ENCODE measurements at places on chromosomes 2 and 18.

DNA sequence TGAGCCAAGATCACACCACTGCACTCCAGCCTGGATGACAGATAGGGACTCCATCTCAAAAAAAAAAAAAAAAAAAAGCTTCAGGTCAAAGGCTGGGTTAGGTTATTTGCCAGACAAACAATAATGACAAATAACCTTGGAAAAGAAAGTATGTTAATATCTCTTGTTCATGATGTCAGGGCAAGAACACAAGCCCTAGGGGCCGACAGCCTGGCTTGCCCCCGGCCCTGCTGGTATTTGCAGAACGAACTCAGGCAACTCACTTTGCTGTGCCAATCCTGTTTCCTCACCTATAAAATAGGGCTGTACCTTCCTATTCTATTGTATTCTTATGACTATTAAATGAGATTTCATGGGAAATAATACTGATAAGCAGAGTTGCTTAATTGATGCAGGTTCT lies 75.4 kb upstream of the CDC42EP3 start:
- DNase-seq = no peak

DNA sequence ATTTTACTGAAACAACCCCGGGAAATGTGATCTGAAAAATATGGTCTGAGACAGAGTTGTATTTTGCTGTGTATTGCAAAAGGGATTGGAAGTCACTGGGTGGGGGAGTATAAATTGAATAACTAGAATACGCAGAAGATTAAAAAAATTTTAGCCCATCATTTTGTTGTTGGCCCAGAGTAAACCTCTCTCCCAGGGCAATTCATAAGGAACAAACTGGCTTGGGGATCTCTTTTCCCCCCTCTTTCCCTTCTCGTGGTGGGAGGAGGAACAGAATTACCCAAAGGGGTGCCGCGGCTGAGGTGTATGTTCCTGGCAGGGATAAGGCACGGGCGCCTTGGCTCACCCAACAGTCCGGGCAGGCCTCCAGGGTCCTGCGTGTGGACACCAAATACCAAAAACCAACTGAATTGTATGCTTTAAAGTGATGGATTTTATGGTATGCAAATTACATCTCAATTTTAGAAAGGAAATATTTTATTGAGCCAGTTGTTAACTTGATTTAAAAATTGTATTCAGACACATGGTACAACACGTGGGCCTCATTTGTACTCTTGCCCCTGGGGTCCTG lies 121.2 kb upstream of the SPRED2 start:
- no peak for DNase-seq

DNA sequence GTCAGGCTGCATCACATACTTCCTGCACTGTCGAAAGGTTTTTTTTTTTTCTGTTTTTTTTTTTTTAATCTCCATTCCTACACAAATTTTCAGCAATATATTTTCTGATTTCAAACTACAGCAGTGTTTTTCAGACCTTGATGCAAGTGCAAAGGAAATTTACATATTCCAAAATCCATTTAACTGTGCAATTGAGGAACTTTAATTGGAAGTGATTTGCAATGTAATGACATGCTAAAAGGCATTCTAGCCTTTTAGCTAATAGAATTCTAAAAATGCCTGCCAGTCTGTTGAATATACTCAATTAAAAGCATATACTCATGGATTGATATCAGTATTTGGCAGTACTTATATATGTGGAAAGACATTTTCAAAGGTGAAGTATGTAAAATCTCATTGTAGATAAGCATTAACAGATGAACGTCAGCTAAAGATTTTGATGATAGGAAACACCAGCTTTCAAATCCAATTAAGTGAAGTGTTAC lies 210.5 kb downstream of the OTX1 start:
- no peak for DNase-seq

DNA sequence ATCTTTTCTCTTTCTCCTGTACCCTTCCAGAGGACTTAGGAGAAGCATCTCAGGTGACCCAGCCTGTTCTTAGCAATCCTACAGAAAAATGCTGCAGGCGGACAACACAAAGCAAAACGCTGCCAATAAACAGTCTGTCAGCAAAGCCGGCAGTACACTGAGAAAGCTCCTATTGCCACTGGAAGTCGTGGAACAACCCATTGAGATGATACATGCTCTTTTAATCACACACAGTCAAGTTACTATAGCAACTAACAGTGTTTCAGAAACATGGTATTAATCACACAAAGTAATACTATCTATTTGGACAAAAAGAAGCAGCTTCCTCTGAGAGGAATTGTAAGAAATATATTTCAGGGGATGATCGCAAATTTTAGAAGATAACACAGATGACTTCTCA lies 10.5 kb downstream of the CTLA4 start:
- DNase-seq = no peak

DNA sequence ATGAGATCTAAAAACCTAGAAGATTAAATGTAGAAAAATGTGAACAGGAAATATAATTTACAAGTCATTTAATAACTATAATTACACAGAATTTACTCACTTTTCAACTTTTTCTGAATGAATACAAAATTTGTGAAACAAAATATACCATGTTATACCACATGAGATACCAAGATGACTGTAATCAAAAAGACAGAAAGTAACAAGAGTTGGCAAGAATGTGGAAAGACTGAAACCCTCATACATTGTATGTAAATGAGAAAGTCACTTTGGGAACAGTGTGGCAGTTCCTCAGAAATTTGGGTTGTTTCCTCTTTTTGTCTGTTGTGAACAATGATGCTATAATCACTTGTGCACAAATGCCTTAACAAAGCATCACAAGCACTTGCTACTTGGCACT lies 145.4 kb upstream of the ZNF804A start:
- no peak for DNase-seq

DNA sequence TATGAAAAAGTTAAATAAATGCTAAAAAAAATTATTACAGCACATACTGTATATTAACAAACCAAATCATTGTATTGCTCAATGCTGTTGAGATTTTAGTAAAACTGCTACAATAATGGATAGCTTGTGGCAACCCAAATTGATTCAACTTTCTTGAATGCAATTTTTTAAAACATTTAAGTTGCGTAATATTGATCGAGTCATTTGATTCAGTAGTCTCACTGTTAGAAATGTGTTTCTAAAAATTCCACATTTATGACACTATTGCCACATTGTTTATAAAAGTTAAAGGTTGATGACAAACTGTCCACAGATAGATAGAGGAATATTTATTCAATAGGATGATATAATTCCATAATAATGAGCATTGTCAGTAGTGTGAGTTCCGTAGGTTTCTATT lies 640.7 kb upstream of the CRIM1 start:
- DNase-seq = no peak

DNA sequence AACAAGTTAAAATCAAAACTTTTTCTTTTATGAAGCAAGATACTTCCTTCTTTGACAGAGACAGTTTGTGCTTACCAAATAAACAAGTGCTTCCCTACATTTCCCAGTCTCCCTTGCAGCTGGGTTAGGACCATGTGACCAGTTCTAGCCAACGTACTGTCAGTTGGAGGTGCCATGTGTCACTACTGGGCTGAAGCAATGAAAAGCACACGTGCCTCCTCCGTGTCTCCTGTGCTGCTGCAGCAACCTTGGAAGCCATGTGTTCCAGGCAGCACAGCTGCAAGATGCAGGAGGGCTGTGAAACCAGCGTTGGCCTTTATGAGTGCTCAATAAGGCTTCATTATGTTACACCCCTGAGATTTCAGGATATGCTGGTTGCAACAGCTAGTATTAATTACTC lies 93.2 kb downstream of the DHRS9 start:
- no peak for DNase-seq

DNA sequence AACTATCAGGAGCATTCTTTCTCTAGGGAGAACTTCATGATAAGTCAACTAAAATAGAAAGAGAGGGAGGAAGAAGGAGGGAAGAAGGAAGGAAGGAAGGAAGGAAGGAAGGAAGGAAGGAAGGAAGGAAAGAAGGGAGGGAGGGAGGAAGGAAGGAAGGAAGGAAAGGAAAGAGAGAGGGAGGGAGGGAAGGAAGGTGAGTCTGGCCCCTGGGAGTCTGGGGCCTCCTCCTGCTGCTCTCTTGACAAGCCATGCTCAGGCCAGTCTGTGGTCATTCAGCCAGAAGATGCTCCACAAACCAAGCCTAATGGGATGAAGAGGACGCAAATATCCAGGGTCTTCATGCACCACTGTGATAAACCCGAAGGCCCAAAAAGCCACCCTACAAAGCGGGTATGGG lies 216.4 kb upstream of the AGAP1 start:
- no peak for DNase-seq

DNA sequence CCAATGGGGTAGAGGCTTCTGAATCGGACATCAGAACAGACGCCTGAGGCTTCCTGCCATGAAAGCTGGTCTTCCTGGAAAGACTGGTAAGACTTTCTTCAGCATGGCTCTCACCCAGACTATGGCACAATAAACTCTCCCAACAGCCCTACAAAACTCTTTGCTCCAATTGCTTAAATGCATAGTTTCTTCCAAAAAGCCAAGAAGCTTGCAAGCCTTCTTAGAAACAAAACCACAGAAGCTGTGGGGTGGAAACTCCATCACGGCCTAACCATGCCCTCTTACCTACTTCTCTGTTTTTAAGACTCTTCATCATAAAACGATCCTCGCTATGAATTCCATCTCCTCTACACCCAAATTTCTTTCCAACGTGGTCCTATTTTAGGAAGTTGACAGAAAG lies 48.2 kb downstream of the PAX8 start:
- no peak for DNase-seq

DNA sequence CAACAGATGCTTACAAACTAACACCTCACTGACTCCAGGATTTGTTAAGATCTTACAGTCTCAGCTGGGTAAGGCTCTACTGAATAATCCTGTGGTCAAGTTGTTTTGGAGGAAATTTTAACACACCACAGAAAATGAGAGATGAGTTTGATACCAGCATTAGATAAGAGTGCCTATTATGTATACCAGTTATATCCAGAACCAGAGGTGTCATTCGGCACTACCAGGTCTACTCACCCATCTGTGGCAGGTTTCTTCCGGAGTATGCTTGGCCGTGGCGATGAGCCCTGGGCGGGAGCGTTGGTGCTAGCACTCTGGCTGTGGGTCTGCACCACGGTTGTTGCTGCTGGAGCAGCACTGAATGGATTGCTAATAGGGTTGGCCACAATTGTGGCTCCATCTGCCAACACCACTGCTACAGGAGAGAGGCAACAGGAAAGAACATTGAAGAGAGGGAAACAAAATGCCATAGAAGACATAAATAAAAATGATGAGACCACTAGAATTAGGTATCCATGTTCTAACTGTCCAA lies 41.2 kb downstream of the SAP130 start:
- DNase-seq = no peak

- no peak for DNase-seq
These were observed 79.9 kb downstream of the NYAP2 start for GRCh38 chr2:225479386-225479785.

GRCh38 chr2:119293900-119294299 lies 70.3 kb downstream of the STEAP3 start:
- DNase-seq = no peak

DNA sequence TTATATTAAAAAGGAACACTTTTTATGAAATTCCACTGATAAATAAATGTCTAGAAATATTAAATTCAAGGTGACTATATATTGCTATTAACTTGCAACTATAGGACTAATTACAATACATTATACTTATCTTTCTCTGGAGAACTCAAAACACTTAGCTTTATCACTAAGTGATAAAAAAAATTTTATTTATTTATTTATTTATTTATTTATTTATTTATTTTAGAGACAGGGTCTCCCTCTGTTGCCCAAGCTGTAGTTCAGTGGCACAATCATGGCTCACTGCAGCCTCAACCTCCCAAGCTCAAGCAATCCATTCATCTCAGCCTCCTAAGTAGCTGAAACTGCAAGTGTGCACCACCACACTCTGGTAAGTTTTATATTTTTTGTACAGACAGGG lies 451.1 kb downstream of the DSC3 start:
- no peak for DNase-seq

- DNase-seq = no peak
These were observed 47.2 kb downstream of the SMAD4 start for GRCh38 chr18:51077217-51077616.

GRCh38 chr2:239293775-239294430 lies 106.9 kb downstream of the HDAC4 start:
- DNase-seq = peak; percentile 57

GRCh38 chr2:120308038-120308910 lies 37.7 kb upstream of the INHBB start:
- DNase-seq = peak; percentile 61

- no peak for DNase-seq
These were observed 235.0 kb upstream of the HNMT start for GRCh38 chr2:137729305-137729704.

DNA sequence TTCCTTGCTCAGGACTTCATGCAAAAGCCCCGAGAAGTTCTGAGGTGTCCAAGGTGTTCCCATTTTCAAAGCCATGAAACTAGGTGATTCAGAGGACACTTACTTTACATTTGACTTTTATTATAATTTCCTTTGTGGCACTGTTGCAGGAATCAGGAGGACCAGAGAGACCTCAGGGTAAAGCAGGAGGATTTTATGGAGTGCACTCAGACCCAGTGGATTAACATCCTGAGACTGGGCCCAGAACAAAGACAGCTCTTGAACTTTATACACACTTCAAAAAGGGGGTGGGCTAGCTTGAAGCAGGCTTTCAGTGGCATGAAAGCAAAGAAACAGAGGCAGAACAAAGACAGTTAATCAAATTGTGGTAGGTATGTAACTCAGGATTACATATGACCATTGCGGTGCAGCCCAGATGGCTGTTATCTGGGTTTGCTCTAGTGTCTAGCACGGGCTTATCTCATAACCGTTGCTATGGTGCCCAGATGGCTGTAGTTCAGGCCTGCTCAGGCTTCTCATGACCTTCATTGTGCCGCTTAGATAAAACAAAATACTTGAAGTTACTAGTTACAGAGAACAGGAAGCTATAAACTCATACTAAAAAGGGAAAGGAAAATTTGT lies 39.4 kb downstream of the TMEM182 start:
- DNase-seq = no peak

DNA sequence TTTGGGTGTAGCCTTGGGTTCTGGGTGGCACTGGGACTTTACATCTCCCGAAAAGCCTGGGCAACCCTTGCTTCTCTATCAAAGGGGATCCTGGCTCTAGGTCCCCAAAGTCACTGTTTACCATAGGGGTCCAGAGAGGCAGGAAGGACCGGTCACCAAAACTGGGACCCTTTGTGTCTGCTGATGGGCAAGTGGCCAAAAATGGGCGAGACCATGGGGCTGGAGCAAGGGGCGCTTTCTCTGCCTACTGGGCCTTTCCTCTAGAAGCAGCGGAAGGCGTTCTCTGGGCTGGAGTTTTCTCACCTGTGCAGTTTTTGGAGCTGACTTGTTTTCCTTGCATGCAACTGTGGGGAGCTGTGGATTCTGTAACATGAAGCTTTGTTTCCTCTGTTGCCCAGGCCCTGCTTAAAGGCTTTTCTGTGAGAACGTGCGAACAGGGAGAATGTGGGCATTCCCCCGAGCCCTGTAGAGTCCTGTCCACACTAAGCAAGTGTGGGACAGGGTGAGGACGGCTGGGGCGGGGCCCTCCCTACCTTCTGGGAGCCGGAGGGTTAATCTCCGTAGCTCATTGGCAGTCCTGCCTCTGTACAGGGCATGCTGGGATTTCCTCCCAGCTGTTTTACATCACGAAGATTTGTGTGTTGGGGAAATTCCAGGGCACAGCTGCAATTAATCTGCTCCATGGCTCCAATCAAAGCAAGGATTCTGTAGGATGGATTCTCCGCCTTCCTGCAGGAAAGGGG lies 50.2 kb downstream of the TGOLN2 start:
- DNase-seq = no peak
